Liver (tissue), 10 donors: ENCODE measurements at places on chromosomes 2 and 18. TPM values are rescaled to one million over a fixed set of nuclear protein-coding genes. Genes with fewer than 3 reads are reported as not detected.

DNA sequence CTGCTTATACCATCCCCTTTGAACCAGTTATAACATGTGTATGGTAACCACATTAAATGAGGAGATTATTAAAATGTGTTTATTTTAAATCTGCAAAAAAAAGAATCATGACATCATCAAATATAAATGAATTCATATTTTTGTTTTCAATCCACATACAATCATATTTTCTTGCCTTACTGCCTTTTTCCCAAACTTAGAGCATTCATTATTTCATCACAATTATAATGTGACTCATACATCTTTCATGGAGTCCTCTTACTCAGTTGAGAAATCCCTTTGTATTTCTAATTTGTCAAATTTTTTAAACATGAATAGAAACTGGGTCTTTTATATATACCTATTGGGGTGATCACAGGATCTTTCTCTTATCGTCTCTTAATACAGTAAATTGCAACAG lies 909.6 kb downstream of the DSC3 start:
- no peaks in the 10 kb centered on the region for H3K36me3 ChIP-seq
- H3K27me3 ChIP-seq: no peaks in the 10 kb centered on the region

DNA sequence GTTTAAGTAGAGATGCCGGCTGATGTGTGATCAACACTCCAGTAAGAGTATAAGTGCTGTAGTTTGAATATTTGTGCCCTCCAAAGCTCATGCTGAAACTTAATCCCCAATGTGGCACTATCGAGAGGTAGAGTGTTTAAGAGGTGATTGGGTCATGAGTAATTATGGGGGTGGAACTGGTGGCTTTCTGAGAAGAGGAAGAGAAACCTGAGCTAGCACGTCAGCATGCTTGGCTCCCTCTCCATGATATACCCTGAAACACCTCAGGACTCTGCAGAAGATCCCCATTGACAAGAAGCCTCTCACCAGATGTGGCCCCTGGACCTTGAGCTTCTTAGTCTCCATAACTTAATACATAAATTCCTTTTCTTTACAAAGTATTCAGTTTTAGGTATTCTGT lies 584.8 kb downstream of the TSN start:
- no peak for DNase-seq
- H3K4me1 ChIP-seq: no peaks in the 10 kb centered on the region
- no peak overlapping the region for H3K27ac ChIP-seq
- no peaks in the 10 kb centered on the region for H3K36me3 ChIP-seq

DNA sequence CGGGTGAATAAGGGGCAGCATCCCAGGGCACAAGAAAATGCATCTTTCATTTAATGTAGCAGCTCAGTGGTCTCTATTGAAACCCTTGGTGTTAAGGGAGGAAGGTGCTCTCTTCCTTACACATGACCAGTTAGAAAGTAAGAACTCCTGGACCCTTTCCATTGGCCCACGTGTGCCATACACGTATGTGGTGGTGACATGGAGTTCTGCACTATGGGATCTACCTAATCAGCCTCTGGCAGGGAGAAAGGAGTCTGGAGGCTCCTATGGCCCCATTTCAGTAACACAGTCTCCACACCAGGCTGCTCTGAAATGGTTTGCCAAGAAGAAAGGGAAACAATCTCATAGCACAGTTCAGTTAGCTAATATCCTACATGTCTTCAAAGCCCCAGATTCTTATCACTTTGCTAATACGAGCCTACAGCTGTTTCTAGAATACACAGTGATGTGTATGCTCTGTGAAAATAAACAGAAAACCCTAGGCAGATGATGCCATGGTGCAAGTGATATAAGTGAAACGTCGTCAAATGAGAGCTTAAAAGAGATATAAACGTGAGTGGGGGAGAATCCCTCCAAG lies 7.0 kb downstream of the EFEMP1 start:
- peaks cover 7% of the 10 kb centered on the region for H3K27me3 ChIP-seq
- no peaks in the 10 kb centered on the region for H3K36me3 ChIP-seq
- no peak for DNase-seq
- no peaks in the 10 kb centered on the region for H3K4me1 ChIP-seq

GRCh38 chr2:229616433-229616832 lies 97.9 kb downstream of the DNER start:
- no peak overlapping the region for H3K4me3 ChIP-seq
- no peaks in the 10 kb centered on the region for H3K27me3 ChIP-seq
- no peak for DNase-seq
- no peaks in the 10 kb centered on the region for H3K4me1 ChIP-seq

NEB gene
- 6.4 TPM for total RNA-seq
